ENCODE measurements at places on chromosomes 7 and 10.

DNA sequence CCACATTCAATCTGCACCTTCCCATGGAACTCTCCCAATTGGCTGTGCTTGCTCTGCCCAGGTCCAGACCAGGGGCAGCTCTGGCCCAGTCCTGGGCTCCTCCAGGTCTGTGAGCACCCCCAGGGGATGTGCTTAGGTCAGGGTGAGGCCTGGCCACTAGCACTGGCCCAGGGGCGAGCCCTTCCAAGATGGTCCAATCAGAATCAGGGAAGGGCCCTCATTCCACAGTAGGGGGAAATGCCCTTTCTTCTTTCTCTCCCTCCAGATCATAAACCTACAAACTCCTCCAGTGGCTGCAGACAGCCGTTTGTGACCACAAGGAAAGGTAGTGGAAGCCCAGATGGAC lies 157.0 kb downstream of the PRKAG2 start:
- DNase-seq, result no peak

- DNase-seq, result no peak
Measured at GRCh38 chr7:69498671-69499070, 99.6 kb upstream of the AUTS2 start.

- DNase-seq, result no peak
Measured at GRCh38 chr7:149873970-149874643, 338 bp downstream of the ATP6V0E2 start.

- no peak for DNase-seq
Measured at GRCh38 chr7:80410081-80410480, 101.8 kb downstream of the GNAT3 start.

DNA sequence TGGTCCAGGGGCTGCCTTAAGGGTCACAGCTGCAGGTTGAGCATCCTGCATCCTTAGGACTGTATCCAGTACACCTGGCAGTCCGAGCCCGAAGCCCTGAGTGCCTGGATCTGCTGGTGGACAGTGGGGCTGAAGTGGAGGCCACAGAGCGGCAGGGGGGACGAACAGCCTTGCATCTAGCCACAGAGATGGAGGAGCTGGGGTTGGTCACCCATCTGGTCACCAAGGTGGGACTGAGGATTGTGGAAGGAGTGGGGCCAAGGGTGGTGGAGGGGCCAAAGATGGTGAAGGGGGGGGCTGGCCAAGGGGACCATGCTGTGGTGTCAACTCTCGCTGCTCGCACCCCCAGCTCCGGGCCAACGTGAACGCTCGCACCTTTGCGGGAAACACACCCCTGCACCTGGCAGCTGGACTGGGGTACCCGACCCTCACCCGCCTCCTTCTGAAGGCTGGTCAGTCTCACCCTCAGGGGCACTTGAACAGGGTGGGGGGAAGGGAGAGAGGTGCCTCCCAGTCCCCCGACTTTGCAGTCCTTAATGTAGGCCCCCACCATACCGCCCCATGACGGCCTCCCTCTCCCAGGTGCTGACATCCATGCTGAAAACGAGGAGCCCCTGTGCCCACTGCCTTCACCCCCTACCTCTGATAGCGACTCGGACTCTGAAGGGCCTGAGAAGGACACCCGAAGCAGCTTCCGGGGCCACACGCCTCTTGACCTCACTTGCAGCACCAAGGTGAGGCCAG lies 5.3 kb downstream of the NFKB2 start:
- DNase-seq, result no peak

GRCh38 chr10:96276831-96277230 lies 5.5 kb upstream of the BLNK start:
- no peak for DNase-seq

GRCh38 chr7:68998136-68998535 lies 600.1 kb upstream of the AUTS2 start:
- DNase-seq, result no peak

DNA sequence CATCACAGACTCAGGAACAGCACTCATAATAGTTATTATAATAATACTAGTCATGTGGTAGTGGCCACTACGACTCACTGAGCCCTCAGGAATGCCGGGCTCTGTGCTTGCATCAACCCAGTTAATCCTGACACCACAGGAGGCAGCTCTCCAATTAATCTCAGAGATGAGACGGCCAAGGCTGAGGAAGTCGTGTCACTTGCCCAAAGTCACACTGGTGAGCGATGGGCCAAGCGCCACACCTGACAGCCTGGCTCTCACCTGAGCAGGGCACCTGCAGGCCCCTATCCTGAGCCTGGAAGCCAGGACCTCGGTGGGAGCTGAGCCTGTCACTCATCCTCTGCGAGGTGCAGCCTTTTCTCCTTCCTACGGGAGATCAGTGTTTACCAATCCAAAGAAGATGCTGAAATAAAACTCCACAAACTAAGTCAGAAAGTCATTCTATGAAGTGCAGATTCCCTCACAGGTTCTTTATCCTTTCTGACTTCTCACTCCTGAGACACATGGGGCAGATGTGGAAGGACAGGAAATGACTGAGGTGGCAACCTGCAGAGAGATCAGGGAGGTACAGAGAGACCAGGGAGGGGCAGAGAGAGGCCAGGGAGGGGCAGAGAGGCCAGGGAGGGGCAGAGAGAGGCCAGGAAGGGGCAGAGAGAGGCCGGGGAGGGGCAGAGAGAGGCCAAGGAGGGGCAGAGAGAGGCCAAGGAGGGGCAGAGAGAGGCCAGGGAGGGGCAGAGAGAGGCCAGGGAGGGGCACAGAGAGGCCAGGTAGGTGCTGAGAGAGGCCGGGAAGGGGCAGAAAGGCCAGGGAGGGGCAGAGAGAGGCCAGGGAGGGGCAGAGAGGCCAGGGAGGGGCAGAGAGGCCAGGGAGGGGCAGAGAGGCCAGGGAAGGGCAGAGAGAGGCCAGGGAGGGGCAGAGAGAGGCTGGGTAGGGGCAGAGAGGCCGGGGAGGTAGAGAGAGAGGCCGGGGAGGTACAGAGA lies 38.5 kb downstream of the VIPR2 start:
- DNase-seq, result no peak

DNA sequence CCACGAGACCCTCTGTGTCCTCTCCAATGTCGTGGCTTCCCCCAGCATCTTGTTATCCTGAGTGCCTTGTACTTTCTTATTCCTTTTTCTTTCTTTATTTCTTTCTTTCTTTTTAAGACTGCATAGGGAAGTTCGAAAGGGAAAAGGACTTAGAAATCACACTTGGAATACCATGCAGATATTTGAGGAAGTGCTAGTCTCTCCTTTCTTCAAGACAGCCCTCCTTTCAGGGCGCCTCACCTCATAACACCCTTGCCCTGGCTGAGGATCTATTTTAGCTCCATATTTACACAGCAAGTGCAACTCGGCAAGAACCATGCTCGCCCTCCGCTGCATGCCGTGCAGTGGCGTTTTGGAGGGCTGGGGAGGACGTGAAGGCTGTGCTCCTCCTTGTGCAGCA lies 232.3 kb upstream of the GLI3 start:
- no peak for DNase-seq

DNA sequence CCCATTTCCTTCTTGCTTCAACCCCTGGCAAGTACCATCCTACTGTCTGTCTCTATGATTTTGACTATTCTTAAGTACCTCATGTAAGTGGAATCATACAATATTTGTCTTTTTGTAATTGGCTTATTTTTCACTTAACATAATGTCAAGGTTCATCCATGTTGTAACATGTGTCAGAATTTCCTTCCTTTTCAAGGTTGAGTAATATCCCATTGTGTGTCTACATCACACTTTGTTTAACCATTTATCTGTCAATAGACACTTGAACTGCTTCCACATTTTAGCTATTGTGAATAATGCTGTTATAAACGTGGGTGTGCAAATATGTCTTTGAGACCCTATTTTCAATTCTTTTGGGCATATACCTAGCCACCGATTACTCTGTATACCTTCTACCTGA lies 14.0 kb upstream of the CDK14 start:
- DNase-seq, result no peak

- DNase-seq, result peak; percentile 71
Measured at GRCh38 chr7:150368096-150368883, at the start of gene REPIN1. TSS of gene REPIN1 (plus strand) at chr7:150368822. CDS start at chr7:150369712, 890 bp downstream.

DNA sequence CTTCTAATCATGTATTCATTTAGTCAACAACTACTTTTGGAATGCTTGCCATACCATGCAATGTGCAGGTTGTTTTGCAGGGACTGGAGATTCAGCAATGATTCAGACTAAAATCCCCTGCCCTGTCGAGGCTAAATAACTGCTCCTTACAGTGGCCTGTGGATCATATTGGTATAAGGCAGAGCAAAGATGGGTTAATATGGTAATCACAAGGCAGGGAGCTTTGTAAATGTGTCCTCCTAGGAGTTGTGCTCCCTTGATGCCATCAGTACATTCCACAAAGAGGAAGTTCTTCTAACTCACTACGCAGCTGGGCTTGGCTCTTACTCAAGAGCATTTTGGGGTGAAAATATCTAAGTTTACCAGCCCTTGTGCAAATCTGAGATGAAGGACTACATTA lies 614 bp upstream of the IFIT2 start:
- DNase-seq, result no peak

- DNase-seq, result no peak
Measured at GRCh38 chr7:93185303-93186027, 37.3 kb upstream of the SAMD9L start.

DNA sequence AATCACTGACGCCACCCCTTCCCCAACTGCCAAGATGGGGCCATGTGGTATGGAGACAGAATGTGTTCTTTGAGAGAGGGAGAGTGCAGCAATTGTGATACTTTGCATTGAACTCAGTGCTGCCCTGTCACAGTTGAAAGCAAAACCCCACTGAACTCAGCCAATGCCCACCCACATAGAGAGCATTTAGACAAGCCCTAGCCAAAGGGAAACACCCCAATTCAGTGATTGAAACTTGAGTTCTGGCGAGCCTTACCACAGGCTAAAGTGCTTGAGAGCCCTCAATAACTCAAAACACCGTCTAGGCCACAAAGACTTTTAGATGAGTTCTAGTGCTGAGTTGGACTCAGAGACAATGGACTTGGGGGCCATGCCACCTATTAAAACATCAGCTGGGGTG lies 751.9 kb upstream of the POT1 start:
- DNase-seq, result no peak

DNA sequence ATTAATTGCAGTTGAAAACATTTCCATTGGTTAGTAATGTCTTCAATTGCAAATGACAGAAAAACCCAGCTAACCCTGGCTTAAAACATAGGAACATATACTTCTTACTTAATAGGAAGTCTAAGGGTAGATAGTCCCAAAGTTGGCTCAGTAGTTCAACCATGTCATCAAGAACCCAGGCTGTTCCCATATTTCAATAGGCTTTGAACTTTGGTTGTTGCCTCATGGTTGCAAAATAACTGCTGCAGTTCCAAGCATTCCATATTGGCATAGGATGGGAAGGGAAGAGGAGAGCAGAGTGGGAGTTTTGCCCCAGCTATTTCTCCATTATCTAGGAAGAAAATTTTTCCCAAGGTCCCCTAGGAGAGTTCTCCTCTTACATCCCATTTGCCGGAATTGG lies 81.4 kb upstream of the EEPD1 start:
- DNase-seq, result no peak

GRCh38 chr7:36784991-36785940 lies 61.0 kb upstream of the AOAH start:
- DNase-seq, result peak; percentile 88

DNA sequence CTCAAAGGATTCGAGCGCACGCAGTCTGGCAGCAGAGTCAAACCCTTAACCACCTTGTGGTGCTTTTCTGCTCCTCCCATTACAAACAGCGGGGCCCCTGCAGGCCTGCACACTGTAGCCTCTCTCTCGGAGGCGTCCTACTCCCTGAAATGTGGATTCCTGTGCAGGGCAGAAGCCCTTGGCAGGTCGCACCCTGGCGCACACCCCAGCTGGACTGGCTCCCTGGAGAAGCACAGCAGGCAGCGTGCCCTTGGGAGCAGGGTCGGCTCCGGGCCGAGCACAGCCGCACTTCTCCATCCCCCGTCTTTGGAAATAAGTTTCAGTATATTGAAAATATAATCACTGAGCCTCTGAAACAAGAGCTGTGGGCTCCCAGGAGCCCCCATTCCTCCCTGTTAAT lies 144.1 kb downstream of the C10orf105 start:
- DNase-seq, result no peak

- DNase-seq, result no peak
Measured at GRCh38 chr10:114239117-114239993, at the start of gene VWA2. TSS of gene VWA2 (plus strand) at chr10:114239254. CDS start at chr10:114248714, 9,460 bp downstream.

DNA sequence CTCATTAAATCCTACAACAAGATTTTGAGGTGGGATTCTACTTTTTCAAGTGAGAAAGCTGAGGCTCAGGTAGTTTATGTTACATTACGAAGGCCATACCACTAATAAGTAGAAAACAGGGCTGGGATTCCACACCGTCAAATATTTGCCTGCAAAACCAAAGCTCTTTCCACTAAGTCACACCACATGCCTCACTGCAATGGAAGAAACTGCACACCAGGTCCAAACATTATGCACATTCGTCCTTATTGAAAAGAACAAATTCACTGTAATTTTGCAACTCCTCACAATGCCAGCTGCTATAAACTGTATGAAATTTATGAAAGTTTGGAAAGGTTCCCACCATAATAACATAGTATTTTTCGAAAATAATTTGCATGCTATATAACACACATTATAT lies 66.5 kb downstream of the DGKB start:
- no peak for DNase-seq

DNA sequence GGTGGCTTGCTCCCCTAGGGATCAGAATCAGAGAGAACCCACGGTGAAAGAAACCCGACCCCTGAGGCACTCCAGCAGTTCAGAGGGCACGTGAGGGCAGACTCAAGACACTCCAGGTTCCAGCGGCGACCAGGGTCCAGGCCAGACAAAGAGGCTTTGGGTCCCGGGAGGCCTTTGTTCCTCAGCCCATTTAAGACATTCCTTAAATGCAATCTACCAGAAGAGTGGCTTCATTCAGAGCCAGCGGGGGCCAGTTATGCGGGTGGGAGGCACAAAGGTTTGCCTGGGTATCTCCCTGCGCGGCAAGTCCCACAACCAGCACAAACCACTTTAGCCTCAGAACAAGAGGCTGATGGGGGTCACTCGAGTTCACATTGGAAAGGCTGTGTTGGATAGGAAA lies 53.6 kb downstream of the AFAP1L2 start:
- no peak for DNase-seq

Measured in naive thymus-derived CD8-positive, alpha-beta T cell (primary cell).